ENCODE measurements at places on chromosomes 6 and 20.

DNA sequence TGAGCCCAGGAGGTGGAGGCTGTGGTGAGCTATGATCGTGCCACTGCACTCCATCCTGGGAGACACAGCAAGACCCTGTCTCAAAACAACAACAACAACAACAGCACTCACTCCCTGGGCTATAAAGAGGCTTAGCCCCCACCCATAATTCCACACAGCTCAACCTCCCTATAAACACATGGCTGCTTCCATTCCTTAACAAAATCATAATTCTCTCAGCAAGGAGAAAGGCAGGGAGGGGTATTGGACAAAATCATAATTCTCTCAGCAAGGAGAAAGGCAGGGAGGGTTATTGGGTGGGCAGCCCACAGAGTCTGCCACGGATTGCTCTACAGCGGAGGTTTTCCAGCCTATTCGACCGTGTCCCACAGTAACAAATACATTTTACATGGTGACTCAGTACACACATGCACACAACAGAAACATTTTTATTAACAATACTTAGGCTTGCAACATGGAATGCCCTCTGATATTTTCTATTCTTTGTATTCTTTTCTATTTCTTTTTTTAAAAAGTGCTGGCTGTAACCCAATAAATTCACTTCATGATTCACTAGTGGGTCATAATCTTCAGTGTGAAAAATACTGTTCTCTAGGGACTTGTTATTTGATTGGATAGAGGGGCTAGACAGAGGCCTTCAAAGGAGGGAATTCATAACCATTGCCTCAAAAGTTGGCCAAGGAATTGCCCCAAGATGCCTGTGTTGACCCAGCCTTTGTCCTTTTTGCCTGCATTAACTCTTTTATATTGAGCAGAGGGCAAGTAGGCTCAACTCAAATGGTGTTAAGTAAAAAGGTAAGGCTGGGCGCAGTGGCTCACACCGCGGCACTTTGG is 50.6 kb upstream of the ZMYND8 start:
- no peak for DNase-seq

- no peak for DNase-seq
Observed at GRCh38 chr6:45433533-45434380, 56.0 kb upstream of the SUPT3H start.

- no peak for DNase-seq
Observed at GRCh38 chr6:108937170-108937569, 88.9 kb downstream of the ARMC2 start.

- DNase-seq = no peak
Observed at GRCh38 chr20:54017846-54018245, 52.5 kb downstream of the BCAS1 start.

DNA sequence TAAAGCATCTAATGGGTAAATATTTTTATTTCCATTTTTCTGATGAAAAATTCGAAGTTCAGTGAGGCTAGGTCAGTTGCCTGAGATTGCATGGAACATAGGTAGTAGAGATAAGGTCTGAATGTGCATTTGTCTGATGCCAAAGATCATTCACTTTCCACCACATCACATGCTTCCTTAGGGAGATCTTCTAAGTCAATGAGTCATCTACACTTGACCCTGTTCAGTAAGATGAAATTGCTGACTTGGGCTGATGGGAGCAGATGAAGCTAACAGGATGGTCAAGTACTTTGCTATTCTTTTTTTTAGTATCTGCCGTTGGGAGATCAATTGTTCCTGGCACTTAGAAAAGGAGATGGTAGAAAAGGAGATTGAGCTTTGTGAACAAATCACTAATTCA is 511.3 kb downstream of the PHF3 start:
- DNase-seq = no peak

DNA sequence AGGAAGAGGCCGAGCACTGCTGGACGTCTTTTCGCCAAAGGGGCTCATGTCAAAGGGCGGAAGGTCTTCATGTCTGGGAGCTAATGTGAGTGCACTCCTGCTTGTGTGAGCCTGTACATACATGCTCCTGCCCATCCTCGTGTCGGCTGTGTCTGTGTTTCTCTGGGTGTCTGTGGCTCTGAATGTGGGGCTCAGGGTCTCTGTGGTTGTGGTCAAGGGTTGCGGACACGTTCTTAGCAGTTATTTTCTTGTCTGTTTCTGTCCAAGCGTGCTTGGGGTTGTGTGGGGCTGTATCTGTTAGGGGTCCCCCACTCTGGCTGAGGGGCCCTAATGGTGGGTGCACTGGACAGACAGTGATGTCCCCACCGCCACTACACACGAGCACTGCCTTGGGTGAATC is 2.9 kb downstream of the AVP start:
- DNase-seq = no peak

- DNase-seq = no peak
Observed at GRCh38 chr6:53967415-53967814, 143.8 kb upstream of the MLIP start.

DNA sequence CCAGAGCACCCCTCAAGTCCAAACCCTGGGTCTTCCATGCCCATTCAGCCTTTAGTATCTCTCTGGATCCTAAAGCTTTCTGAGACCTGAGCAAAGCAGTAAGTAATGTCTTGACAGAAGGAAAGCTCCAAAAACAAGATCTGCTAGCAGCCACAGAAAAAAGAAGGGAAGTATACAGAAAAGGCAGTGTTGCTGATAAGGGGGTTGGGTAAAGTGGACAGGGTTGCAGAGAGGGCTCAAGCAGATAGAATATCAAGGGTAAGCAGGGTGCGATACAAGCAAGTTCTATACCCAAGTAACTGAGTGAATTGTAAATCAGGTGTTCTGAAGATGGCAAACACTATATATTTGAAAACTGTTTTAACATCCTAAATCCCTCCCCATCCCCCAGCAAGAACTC is 113.4 kb upstream of the CARMIL1 start:
- DNase-seq = no peak

GRCh38 chr6:106281661-106282060 is 43.9 kb downstream of the ATG5 start:
- DNase-seq = no peak

- peak; percentile 22 for DNase-seq
Observed at GRCh38 chr6:1770968-1771723, 161.4 kb downstream of the FOXC1 start.

GRCh38 chr6:26159357-26160273 is 72.4 kb downstream of the HFE start:
- DNase-seq = no peak

DNA sequence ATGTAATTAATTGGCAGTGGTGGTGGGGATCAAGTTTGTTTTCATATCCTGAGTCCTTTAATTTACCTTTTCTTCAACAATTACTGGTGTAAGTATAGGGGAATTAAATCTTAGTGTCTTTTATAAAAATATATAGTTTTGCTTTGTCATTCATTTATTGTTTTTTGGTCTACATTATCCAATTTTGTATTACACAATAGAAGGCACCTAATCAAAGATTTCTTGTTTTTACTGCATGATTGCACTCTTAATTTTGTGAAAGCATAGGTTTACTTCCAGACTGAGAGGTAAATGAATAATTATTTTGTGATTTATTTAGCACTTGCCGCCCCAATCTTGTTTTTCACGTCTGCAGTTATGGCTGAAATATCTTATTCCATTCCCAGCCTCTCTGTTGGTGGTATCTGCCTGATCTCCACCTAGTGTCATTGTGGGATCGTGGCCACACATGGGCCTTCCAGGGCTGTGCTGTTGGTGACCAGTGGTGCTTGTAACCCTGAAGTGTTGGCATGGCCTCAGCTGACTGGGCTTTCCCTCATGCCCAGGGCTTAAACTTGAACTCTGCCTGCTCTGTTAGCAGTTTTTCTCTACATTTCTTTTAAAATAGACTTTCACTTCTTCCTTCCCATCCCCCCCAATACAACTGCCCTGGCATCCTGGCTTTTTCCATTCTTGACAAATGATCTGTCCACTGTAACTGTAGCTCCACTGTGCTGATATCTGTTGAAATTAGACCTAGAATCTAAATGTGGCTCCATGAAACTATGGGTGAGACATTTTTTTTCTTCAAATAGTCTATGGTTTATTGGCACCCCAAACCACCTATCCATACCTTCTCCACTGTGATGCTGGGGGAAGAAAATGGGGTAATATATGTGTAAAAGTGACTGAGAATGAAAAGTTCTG is 24.8 kb downstream of the E2F3 start:
- DNase-seq = no peak

DNA sequence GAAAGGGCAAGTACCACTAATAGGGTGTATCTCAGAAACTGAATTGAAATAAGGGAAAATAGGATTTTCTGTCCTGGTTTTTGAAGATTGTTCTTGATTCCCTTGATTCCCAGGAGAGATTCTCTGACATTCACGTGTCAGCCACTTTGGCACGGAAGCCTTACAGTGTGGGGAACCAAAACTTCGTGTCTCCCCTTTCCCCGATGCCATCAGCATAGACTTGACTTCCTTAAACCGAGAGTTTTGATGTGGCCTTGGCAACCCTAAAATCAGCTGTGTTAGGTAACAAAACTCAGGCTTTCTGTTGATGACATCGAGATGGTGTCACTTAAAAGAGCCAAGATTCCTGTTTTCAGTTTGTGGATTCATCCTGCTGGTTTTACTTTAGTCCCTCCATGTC is 7.5 kb downstream of the HMGN4 start:
- DNase-seq = no peak

- peak; percentile 75 for DNase-seq
Observed at GRCh38 chr6:32947552-32948465, 5.1 kb downstream of the HLA-DMA start.

- no peak for DNase-seq
Observed at GRCh38 chr20:49375170-49375569, 97.3 kb upstream of the ZNFX1 start.

DNA sequence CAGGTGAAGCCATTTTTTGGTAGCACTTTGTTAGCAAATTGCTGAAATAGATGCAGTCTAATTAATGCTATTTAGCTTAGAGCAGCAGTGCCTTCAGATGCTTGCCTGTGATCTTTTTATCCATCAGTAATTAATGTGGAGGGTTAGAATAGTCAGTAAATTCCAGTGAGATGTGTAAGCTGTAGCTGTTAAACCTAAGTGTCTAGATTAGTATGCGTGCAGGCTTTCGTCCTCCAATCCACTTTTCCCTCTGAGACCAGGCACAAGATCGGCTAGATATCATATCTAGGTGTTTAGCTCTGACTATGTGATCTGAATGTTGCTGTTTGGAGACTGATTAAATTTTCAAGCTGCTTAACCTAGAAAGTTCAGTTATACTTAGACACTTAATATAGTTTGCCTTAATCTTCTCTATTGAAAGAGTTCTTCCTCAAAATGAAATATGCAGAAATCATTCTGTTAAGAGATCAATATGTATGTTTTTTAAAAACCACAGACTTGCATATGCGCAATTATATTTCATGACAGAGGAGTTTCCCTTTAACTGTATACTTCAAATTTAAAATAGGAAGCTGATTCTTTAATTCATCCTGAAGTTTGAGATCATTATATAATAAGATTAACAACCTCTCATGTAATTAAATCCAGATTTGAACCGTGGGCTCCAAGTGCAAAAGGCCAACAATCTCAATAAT is 41.2 kb downstream of the XRN2 start:
- DNase-seq = no peak

GRCh38 chr6:39051399-39052122 is 3.0 kb downstream of the GLP1R start:
- no peak for DNase-seq

GRCh38 chr6:56851074-56851473 is 103.8 kb upstream of the BEND6 start:
- DNase-seq = no peak

All from CD8-positive, alpha-beta T cell (primary cell).